ENCODE measurements at places on chromosomes 13 and 19.

- peak; percentile 55 for DNase-seq
Observed at GRCh38 chr13:75635828-75636435, at the start of gene LMO7. TSS of gene LMO7 (plus strand) at chr13:75636330. CDS start at chr13:75636658, 328 bp downstream.

- DNase-seq: no peak
Observed at GRCh38 chr19:6014551-6015135, 36.7 kb upstream of the RANBP3 start.

DNA sequence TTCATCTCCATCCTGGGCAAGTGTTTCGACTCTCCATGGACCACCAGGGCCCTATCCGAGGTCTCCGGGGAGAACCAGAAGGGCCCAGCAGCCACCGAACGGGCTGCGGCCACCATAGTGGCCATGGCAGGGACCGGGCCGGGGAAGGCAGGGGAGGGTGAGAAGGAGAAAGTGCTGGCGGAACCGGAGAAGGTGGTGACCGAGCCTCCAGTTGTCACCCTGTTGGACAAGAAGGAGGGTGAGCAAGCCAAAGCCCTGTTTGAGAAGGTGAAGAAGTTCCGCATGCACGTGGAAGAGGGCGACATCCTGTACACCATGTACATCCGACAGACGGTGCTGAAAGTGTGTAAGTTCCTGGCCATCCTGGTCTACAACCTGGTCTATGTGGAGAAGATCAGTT lies 4.7 kb upstream of the MAP2K7 start:
- DNase-seq: no peak

DNA sequence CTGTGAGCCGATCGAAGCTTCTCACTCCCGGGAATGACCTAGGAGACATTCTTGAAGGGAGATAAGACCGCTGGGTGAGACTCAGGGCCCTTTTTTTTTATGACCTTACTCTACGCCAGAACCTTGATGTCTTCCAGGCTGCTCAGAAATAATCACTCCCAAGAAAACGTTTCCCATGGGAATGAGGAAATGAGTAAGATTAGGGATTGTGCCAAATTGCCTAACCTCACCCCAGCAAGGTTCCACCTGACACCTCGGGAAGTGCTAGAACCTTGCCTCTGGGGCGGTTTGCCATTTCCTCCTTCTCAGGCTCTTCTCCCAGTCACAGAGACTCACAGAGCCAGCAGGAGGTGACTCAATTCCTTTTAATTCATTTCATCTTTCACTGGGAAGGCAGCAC lies 2.3 kb downstream of the SLC46A3 start:
- no peak for DNase-seq

DNA sequence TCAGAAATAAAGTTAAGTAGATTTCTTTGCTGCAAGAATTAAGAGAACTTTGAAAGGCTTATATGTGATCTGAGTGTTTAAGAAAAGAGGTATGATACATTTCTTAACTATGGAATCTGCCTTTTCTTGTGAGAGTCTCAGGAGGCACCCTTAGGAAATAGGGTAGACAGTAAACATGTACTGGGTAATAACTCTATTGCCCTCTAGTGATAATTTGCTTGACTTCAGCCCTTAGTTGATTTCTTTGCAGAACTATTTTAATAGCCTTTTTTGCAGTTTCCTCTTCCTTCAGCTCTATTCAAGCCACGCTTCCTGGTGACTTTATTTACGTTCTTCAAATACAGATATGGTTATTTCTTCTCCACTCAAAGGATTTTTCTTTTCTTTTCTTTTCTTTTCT lies 37.0 kb upstream of the CCNA1 start:
- DNase-seq: no peak

Data from effector memory CD4-positive, alpha-beta T cell (primary cell).